ENCODE measurements at places on chromosomes 11 and 22.

DNA sequence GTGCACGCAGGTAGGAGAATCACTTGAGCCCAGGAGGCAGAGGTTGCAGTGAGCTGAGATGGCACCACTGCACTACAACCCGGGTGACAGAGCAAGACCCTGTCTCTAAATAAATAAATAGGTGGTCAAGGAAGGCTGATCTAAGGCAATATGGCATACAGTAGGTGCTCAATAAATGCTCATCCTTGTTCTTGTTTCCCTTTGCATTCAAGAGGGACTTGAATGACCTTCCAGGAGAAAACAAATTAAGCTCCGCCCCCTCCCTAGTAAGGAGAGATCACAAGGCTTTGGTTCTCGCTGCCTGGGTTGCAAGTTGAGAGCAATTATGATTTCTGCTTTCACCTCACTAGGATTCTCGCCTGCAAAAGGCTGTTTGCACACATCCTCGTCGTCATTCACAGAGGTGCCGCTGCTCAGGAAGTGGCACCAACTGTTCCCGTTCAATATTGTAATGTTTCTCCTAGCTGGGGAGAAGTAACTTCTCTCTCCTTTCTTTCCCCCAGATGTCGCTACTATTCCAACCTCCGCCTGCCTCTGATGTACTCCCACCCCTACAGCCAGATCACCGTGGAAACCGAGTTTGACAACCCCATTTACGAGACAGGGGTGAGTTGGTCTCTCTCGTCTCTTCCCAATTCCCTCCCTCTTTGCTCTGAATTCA, 51.8 kb upstream of the ASPHD2 start:
- no peak for DNase-seq

GRCh38 chr11:81070948-81071347, 1630.1 kb upstream of the TENM4 start:
- DNase-seq, result no peak

GRCh38 chr11:68845351-68846002, 3.8 kb upstream of the CPT1A start:
- DNase-seq, result no peak

DNA sequence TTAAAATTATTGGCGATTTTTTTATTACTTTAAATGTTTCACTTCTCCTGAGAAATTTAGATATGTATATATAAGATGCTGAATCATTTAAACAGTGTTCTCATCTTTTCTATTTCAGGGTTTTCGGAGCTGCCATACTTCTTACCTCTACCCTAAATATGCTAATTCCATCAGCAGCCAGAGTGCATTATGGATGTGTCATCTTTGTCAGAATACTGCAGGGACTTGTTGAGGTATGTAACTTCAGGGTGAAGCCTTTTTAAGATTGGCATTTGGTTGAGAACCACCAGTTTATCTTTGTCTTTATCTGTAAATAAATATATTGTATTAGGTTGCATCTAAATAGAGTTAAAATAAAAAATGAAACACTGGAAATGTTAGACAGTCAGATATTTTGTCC, 21.1 kb downstream of the SLC17A6 start:
- no peak for DNase-seq

DNA sequence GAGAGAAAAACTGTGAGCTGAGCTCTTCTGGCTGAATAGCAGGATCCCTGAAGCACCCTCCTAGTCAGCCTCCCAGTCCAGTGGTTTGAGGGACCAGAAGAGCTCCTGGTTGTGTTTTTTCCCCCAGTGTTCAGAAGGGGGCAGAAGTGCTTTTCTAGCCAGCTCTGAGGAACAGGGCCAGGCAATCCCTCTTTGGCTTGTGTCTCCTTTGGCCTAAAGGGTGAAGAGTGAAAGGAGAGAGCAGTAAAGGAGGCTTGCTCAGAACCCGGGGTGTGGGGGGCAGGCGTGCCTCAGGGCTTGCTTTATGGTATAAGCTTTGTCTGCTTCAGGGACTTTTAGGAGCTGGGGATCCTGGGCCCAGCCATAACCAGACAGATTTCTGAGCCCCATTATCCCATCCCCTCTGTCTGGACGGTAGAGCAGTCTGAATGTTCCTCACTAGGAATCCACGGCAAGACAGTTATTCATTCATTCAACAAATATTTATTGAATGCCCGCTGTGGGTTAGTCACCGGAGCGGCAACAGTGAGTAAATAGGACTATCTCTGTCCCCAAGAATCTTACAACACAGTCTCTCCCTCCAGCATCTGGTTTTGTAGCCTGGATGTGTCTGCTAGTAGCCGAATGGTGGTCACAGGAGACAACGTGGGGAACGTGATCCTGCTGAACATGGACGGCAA, 14.5 kb downstream of the ACP2 start:
- no peak for DNase-seq

- DNase-seq, result no peak
Observed at GRCh38 chr11:6928916-6929315, 2.7 kb downstream of the ZNF215 start.

DNA sequence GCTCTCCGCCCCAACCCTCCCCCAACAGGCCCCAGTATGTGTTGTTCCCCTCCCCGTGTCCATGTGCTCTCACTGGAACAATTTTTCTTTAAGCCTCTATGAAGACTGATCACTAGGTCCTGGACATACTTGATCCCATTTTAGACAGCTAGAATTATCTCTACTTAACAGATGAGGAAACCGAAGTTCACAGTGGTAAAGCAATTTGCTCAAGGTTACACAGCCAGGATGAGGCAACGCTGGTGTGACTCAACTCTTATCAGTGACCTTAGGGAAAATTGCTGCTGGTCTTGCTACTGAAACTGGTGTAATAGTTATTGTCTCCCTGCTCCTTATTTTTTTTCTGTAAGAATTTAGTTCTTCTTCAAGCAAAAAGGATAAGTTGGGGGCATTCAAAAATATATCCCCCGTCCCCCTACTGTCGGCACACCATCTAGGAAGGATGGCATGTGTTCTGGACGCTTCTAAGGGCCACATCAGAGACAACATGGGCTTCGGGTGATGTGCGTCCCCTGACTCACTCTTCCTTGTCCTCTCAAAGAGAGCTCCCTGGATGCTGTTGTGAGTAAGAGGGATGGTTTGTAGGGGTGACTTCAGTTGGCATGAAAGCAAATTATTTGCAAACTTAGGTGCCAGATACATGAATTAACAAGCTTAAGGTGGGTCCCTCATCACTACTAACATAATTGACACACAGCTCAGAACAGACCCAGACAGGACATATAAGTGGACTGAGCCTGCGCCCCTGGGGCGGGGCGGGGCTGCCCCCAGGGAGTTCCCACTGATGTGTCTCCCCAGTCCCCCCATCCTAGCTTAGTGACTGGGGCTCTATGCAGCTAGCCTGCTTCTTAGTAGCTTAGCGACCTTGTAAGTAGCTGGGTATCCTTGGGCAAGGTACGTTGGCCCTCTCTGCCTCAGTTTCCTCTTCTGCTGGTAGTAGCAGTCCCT, 23.6 kb upstream of the ALX4 start:
- DNase-seq, result no peak

DNA sequence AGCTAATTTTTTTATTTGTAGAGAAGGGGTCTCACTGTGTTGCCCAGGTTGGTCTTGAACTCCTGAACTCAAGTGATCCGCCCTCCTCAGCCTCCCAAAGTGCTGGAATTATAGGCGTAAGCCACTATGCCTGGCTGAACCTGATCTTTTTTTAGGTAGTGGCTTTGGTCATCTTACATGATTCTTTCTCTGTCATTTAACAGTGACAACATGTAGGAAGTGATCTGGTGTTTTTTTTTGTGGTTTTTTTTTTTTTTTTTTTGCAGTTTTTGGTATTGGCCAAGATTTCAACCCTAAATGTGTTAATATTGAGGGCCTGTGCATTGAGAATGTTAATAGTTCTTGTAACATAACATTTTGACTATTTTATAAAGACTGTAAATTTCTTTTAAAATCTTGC, 8.0 kb upstream of the FERMT3 start:
- DNase-seq, result no peak

- DNase-seq, result no peak
Observed at GRCh38 chr11:115169251-115169650, 335.0 kb downstream of the CADM1 start.

- DNase-seq, result no peak
Observed at GRCh38 chr22:19728836-19729235, 5.5 kb downstream of the GP1BB start.

DNA sequence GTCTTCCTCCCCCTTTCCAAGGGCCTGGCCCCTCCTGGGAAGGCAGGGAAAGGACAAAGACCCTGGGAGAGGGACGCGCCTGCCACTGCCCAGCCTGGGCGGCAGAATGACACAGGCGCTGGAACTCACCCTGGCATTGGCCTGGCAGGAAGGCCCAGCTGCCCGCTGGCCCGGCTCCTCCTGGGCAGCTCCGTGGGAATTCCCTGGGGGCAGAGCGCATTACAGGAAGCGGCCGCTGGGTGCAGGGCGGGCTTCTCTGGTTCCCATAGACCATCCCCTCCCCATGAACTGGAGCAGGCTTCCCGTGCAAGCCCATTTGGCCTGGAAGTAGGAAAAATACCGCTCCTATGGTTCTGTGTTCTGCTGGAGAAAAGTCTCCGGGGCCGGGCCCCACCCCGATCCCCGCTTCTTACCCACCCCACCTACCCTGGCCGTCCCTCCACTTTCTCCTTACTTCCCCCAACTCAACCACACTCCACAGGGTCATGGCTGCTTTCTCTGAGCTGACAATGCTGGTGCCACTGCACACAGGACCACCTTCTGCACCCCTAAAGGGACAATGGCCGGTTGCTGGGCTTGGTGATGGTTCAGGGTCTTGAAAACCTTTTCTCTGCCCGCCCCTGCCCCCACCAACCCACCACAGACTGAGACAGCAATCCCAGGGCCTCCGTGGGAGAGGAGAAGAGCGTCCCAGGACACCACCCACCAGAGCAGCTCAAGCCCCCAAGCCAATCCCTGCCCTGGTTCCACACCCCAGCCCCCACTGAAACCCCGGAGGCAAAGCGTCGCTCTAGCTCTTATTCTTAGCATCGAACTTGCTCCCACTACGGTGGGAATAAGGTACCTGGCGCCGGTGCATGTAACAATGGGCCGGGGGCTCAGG, 58.9 kb downstream of the LINC01488 start:
- no peak for DNase-seq

- no peak for DNase-seq
Observed at GRCh38 chr11:62505059-62505439, 41.6 kb downstream of the AHNAK start.

- no peak for DNase-seq
Observed at GRCh38 chr11:6400431-6401345, 10.4 kb downstream of the SMPD1 start.

DNA sequence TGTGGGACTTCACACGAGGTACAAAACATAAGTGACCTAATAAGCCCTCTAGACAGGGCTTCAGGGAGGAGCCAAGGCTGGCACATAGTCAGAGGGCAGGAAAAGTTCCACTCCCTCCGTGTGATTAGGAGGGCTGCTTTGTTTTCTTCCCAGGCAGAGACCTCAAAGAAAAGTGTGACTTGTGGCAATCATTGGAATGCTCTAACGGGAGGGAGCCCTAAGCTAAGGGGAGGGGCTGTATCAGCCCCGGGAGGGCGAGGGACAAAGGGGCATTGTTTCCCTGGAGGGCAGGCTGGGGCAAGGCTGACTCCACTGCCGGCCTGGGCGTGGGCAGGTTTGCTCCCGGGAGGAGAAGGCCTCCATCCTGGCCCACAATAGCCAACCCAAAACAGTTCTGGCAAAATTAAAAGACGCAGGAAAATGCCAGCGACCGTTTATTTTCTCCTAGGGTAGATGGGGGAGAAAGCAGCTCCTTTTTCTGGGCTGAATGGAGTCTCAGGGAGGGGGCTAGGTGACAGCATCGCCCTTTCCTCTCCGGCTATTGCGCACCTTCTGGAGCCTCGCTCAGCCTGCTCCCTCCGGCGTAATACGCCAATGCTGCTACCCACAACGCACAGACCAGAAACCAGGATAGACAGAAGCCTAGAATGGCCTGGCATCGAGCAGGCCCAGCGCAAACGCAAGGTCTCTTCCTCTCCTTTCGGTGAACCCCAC, 60.2 kb downstream of the ENDOD1 start:
- DNase-seq, result no peak

DNA sequence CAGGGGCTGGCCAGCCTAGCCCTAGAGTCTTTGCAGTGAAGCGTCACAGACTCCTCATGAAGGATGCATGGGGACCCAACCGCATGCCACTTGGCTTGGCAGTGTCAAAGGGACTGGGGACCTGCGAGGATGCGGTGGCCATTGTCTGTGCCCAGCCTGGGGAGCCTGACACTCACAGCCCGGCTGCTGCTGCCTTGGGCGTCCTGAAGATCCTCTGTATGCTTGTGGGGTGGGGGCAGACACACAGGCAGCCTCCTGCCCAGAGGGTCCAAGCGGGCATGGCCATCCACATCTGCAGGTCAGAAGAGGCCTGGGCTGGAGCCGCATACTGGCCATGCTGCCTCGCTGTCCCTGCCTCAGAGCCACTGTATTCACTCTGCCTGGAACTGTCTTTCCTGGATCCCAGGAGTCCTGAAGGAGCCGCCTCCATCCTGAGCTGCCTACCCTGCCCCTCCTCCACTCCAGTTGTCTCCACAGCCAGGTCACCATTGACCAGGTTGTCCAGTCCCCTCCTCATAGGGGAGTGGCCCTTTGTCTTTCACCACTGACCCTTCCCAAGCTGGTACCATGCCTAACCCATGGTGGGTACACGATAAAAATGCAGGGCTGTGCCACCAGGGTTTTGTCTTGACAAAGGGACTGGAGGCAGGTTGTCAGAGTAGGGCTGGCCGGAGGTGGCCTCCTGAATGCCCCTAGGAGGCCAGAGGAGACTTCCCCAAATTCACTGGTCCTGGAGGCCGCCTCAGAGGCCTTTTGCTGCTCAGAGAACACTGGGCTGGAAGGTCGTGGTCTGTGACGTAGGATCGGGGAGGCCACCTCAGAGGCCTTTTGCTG, 107.0 kb downstream of the KCNQ1OT1 start:
- no peak for DNase-seq

DNA sequence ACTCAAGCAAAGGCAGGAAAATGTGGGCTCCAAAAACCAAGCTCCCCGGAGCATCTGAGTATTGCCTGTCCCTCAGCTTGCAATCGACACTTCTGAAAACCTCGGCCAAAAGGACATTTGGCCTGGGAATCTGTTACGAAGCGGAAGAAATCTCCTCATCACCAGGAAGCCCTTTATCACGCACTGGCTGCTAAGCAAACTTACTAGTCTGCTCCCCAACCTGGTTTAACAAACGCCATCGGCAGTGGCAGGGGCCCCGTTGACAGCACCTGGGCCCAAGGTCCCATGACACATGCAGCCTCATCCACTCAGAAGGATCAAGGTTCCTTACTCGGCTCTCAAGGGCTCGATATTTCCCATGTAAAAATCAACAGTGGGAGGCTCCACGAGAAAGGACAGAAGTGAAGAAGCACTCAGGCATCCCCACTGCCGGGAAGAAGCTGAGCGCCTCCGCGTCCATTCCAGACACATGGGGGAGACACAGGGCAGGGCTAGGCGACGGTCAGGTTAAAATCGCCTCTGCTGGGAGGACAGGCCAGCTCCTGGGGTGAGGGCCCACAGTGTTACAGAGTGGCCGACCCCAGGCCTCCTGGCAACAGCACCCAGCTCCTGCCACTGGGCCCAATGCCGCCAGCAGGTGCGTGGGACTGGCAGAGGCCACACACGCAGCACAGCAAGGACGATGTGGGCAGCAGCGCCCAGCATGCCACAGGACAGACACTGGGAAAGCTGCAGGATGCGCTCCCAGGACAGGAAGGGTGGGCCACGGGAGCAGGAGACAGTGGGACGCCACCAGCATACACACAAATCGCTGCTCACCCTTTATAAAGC, 27.1 kb downstream of the BRD1 start:
- no peak for DNase-seq

- DNase-seq, result no peak
Observed at GRCh38 chr11:122755941-122756340, 82.4 kb upstream of the CRTAM start.

- DNase-seq, result no peak
Observed at GRCh38 chr22:44600207-44600785, 101.7 kb upstream of the PRR5 start.

- DNase-seq, result no peak
Observed at GRCh38 chr22:38248280-38248679, 24.5 kb downstream of the TMEM184B start.

Measured in activated T-helper 1 cell treated with Interleukin-2 at 50 U/mL for 16 hours (primary cell).